NCI-H345 (cell line): ENCODE measurements at places on chromosomes 6 and 20.

DNA sequence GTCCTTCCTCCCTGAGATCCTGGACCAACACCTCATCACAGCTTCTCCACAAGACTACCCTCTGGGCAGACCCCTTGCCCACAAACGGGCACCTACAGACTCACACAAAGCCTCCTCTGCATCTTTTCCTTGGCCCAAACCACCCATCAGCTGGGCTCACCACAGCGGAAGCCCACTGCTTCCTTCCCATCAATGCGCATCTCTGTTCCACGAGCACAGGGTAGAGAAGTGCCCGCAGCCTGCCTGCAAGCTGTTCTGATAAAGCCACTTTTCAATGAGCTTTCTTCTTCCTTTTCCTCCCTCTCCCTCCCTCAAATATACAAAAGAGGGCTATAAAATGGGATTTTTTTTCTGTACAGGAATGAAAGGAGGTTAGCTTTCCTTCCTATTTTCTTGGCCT is 111.2 kb downstream of the NFATC2 start:
- DNase-seq: no peak

GRCh38 chr20:53550280-53551187 is 43.1 kb downstream of the ZNF217 start:
- DNase-seq: no peak

DNA sequence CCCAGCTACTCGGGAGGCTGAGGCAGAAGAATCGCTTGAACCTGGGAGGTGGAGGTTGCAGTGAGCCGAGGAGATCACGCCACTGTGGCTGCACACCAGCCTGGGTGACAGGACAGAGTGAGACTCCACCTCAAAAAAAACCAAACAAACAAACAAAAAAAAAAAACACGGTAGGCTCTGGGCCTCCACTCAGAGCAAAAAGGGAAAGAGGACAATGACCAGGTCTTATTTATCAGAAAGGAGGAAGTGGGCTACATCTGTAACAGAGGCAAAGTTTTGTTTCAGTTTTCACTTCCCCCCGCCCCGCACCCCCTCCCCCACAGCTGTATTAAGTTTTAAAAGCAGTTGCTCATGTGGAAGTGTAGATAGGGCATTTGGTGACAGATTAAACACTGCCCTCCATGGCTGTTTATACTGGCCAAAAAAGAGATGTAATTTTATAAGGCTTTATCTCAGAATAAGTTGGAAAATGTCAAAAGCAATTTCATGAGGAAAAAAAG is 114.6 kb downstream of the RCAN2 start:
- no peak for DNase-seq

GRCh38 chr6:106152952-106153351 is 66.8 kb downstream of the PRDM1 start:
- no peak for DNase-seq

GRCh38 chr6:10886691-10887502 is at the start of gene SYCP2L:
Gene SYCP2L (plus strand): TSS chr6:10887052. CDS start chr6:10887127, 75 bp downstream.
- no peak for DNase-seq

- DNase-seq: no peak
These were observed 20.3 kb downstream of the SSR1 start for GRCh38 chr6:7292596-7293255.

DNA sequence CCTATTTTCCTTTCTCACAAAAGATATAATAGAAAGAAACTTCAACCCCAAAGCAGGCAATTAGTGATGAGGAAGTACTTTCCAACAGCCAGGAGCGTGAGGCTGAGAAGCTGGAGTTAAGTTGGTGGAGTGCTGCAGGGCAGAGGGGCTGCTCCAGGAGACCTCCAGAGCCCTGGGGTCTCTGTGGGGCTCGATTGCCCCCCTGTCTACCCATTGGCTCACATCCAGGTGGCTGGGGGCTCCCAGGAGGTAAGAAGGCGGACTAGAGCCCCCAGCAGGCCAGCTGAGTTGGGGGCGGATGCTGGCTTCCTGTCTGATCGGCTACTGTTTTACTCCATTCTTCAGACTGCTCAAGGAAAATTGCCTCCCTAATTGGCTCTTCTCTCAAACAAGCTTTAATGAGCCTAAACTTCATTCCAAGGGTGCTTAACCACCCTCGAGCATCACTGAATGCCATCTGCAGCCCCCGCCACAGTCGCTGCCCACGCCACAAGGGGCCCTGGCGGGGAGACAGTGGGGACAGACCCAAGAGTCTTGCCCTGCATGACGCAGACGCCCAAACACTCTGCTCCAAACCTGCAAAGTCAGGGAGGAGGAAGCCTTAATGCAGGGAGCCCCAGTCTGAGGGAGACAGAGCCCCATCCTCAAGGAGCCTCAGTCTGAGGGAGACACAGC is 78.6 kb downstream of the MDGA1 start:
- DNase-seq: no peak
